Globus pallidus (tissue), 1 donor: ENCODE measurements at places on chromosomes 1 and 21.

DNA sequence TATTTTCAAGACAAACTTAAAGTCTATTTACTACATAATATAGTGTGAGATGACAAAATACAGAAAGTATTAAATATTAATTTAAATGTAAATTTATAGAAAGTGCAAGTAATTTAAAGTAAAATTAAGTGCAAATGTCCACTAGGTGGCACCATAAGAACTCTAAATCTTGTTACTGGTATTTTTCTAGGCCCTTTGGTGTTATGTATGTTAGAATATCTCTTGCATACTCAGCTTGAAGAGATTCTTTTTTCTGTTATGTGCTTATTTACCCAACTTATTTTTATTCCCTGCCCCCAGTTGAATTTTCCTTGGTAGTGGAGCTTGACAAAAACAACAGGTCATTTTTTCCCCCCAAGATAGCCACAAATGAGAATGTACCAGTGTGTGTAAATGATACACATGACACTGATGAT, 71.5 kb downstream of the RPS6KC1 start:
- peak; percentile 63 for DNase-seq

DNA sequence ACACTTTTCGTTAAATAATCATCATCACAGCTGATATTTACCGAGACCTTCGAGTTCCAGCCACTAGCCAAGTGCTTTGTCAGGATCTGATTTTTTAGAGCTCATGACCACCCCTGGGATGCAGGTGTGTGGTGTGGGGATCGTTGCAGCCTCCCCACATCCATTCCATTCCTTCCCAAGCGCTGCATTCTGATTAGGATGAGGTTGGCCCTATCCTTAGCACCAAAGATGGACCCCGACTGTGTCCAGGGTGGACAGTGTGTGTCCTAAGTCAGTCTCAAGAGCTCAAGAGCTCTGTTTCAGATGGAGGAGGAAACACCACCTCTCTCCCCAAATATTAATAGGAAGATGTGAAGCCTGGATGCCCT, 74.1 kb downstream of the PSMG1 start:
- no peak for DNase-seq

DNA sequence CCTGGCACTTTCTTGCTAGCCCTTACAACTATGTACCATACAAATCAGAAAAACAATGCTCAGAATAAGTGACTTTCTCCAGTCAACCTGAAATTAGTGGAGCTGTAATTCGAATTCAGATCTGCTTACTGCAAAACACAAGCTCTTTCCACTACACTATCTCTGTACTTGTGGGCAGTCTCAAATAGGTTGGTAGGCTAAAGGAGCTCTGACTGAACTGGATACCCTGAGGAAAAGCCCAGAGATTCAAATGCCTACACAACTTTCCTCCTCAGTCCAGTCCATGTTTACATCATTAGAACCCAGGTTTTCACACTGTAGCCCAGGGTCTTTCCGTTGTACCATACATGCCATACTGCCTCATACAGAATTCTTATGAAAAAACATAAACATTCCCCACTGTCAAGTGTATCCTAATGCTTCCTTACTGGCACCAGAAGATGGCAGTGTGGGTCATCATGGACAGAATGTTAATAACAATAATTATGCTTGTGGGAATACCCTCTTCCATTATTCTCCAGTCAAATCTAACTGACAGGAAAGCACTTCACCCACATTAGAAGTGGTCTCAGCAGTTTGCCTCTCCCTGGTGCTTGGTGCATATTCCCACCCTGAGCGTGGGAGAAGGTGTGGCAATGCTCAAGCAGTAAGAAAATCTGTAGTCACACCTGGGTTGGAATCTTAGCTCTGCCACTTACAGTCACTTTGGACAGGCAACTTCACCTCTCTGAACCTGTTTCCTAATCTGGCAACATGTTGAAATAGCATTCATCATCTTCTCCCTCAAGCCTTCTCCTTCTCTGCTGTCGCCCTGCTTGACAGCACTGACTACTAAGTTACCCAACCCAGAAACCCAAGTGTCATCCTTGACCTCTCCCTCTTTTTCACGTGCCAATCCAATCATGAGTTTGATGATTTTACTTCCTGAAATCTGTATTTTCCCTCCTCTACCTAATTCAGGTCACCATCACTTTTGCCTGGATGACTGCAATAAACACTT, 14.4 kb upstream of the ZFYVE9 start:
- peak; percentile 37 for DNase-seq

DNA sequence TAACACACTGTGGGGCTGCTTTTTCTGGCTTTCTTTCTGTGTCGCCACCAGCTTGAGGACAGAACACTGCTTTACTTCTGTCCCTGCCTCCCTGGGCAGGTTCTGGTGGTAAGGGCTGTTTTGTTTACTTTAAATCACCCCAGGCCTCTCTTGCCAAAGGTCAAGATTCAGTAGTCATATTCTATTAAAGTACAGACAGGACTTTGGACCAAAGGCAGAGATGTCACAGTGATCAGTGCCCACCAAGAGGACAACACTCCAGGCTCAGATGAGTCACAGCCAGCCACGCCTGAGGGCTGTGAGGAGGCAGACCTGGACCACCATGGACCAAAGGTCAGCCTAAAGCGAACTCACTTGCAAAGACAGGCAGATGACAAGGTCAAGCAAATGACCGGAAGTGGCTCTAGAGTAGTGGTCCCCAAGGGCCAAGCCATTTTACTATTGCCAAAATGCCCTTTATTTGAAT, 200.0 kb downstream of the RHOU start:
- DNase-seq: no peak

DNA sequence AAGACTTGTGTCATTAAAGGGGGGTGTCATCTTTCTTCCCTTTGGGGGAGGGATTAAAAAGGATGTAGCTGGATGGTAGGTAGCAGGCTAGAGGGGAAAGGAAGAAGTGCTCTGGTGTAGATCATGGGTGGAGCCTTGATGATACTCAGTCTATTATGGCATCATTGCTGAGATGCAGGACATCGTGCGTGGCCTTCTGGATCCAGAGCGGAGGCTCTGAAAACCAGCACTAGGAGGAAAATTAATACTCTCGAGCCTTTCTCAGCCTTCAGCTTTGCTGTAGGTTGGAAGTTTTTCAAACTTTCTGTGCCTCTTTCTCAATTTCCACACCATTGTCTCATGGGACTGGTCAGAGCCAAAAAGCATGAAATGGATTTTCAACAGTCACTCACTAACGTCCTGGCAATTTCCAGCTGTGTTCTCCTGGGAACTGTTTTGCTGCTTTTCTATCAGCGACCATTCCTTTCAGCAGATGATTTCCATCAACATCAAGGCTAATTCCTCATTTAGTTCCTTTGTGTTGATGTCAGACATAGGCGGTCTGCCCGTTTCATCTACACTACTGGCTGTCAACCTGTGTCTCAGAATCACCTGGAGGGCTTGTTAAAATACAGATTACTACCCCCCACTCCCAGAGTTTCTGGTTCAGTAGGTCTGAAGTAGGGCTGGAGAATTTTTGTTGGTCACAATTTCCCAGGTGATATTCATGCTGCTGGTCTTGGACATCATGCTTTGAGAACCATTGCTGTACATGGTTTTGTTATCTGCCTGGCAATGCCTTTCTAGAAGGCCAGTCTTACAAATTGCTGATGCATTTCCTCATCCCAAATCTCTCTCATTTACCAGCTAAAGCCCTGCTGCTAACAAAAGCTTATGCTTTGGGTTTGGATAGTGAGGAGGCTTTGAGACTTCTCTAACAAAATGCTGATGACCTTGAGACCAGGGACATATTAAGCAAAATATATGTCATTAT, 7.7 kb downstream of the CACNA1E start:
- no peak for DNase-seq

GRCh38 chr1:204731985-204732575, 46.5 kb upstream of the LRRN2 start:
- no peak for DNase-seq

DNA sequence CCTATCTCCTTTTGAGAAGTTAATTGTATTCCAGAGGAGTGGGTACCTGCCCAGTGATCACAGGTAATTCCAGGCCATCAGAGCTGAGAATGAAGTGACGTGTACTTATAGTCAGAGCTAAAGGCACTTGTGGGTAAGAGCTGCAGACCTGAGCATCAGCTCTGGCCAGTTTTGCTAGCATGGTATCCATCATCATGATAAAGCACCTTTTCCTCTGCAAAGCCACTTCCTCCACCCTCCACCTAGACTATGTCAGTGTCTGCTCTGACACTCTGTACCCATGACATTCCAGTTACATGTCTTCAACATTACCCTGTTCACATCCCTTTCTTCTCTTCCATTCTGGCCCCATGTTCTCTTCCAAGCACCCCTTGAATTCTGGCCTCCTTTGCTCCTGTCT, 157.3 kb downstream of the GRIK3 start:
- no peak for DNase-seq

DNA sequence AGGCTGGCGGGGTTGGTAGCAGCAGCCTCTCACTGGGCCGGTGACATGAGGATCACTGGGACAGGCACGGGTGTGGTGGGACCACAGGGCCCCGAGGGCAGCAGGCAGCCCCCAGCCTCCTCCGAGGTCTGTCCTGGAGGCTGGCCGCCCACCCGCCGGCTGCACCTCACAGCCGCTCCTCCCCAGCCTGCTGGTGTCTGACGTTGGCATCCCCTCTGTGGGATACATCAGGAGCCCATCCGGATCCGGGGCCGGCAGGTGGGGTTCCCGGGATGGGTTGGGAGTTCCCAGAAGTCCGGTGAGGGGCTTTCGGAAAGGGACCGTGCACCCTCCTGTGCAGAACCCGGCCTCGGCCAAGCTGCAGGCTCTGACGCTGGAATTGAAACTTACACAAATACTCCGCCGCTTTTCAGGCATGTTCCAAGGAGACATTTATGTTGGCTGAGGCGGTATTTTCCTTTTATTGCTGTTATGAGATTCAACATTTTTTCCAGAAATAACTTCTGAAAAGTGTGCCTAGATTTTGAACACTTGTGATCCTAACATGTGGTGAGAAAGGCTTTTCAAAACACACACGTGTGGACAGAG, 142.1 kb upstream of the ARHGEF16 start:
- no peak for DNase-seq

DNA sequence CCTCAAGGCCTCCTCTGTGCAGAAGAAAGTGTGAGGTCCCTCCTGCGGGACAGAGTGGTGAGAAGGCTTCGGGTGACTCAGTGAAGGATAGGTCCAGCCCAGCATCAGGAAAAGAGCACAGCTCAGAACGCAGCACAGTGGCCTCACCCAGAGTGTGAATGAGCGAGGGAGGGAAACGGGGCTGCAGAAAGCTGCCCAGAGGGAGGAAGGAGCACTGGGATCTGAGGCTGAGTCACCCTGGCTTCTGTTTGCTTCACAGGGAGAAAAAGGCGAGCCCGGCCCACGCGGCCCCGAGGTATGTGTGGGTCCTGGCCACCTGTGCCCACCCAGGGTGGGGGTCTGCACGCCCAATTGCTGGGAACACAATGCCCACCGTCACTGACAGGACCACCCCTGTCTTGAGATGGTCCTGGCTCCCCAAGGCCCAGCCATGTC, 24.3 kb downstream of the COL6A2 start:
- DNase-seq: no peak

DNA sequence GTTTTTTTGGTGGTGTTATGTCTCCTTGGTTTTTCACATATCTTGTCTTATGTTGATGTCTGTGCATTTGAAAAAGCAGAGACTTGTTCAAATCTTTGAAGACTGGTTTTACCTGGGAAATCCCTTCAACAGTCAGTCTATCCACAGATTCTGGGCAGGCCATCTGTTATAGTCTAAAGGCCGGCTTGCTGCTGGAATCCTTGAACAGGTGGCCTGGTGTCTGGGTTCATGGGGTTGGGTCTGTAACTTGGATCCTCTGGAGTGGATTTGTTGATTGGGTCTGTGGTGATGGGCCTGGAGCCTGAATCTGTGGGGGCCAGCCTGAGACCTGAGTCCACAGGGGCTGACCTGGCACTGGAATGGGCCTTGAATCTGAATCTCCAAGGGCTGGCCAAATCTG, 12.2 kb downstream of the LORICRIN start:
- no peak for DNase-seq
